Jurkat, Clone E6-1 (cell line): ENCODE measurements at places on chromosomes 4 and X.
A peak's percentile ranks its signal among the peaks of the same experiment; 100 is the strongest.

- DNase-seq, result no peak
These were observed 1.5 kb downstream of the FAM200B start for GRCh38 chr4:15683143-15683495.

- no peak for DNase-seq
These were observed 161.6 kb upstream of the FRMPD4 start for GRCh38 chrX:11976663-11977062.

GRCh38 chrX:122913134-122913533, 270.9 kb upstream of the GRIA3 start:
- no peak for DNase-seq

DNA sequence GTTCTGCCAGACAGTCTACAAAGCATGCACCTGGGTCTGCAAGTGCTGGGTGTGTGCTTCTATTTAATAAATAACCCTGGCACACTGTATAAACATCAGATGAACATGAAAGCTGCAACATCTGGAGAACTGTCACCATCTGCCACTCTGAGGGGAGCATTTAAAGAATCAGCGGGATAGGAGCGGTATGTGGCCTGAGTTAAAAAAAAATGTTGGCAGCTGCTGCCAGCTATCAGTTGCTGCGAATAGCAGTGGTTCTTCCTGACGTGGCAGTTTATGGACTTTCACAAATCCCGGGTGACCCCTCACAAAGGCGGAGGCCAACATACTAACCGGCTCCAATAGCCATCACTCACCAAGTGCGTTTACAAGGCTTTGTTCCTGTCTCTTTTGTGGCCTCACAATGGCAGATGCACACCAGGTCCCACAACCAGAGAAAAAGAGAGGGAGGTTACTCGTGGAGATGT, 95.1 kb downstream of the RASL11B start:
- DNase-seq, result peak; percentile 11

GRCh38 chr4:72031868-72032608, at the start of gene NPFFR2:
NPFFR2 (plus strand) TSS chr4:72032000; CDS start chr4:72128592, 96,592 bp downstream.
- DNase-seq, result no peak

DNA sequence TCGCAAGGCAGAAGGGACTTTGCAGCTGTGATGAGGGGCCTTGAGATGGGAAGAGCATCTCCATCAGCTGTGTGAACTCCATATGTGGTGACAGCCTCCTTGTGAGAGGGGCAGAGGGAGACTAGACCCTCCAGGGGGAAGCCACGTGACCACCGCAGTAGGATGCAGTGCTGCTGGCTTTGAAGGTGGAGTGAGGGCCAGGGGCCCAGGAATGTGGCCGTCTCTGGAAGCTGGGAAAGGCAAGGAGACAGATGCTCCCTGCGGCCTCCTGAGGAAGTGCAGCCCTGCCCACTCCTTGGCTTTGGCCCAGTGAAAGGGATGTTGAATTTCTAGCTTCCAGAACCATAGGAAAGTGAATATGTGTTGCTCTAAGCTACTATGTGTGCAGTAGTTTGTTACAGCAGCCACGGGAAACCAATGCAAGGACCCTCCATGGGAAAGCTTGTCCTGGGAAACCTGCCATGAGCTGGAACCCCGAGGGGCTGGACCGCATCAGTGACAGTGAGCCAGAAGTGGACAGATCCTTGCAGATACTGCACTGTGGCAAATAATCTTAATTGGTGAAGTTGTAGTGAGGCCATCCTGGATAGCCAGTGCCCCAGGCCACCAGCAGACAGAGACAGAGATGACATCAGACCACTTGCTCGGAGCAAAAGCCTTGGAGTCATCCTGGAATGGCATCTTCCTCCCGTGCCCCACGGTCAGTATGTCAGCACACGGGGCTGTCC, 35.4 kb upstream of the SORCS2 start:
- no peak for DNase-seq

DNA sequence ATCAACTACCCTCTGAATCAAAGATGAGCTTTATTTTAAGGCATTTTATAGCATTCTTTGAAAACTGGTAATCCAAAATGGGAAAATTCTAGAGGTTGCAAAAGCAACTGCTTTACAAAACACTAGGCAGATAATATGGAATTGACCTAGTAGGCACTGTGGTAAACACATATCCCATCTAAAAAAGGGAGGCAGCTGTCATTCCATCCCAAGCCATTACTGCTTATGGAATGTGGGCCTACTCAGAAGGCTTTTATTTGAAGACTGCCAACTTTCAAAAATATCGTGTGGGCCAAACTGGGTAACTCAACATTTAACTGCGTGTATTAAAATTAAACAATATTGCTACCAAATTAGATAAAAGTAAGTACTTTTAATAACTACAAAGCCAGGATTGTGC, 19.3 kb downstream of the UBE2D3 start:
- DNase-seq, result no peak

DNA sequence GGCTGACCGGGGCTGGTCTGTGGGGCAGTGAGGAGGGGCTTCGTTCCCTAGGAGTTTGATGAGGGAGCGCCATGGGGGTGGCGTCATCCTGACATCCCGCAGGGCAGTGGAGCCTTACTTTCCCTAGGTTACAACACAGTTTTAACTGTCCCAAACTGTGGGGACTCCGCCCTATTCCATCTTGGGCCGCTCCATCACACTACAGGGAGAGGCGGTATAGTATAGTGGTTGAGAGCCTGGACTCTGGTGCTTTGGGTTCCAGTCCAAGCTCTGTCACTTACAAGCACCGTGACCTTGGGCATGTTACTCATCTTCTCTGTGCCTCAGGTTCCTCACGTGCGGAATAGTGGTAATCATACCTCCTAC, 44.2 kb downstream of the ZNF185 start:
- no peak for DNase-seq

DNA sequence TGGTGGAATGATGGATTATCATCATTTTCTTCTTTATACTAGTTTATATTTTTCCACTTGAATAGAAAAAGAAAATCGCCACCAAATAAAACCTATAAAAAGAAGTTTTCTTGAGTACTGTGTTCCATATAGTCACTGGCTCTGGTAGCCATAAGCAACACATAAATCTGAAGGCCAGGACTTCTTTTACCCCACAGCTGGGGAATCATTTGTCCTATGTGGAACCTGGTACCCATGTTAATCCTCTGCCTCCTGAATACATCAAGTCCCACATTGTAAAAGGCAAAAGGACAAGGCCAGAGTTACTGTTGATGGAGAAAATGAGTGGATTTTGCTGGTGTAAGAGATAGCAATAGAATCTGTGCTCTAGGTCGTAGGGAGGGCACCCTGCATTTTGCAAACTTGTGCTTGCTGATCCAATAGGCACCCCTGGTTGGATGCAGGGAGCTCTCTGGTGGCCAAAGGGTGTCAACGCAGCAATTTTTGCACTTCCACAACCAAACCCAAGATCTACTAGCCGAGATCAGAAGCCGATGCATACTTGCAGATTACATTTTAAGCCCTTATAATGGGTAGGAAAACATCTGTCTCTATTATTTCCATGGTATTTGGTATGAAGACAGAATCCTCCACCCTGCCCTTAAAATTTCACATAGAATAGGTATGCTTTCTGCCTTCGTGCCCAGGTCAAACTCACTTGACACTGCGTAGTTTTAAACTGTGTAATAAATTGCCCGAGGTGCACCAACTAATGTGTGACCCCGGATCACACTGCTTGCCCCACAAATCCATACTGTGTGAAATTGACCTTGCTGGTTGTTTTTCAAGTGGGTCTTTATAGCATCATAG, 146.2 kb upstream of the SCML1 start:
- DNase-seq, result peak; percentile 18

GRCh38 chrX:68831405-68832100, 2.7 kb downstream of the EFNB1 start:
- no peak for DNase-seq

DNA sequence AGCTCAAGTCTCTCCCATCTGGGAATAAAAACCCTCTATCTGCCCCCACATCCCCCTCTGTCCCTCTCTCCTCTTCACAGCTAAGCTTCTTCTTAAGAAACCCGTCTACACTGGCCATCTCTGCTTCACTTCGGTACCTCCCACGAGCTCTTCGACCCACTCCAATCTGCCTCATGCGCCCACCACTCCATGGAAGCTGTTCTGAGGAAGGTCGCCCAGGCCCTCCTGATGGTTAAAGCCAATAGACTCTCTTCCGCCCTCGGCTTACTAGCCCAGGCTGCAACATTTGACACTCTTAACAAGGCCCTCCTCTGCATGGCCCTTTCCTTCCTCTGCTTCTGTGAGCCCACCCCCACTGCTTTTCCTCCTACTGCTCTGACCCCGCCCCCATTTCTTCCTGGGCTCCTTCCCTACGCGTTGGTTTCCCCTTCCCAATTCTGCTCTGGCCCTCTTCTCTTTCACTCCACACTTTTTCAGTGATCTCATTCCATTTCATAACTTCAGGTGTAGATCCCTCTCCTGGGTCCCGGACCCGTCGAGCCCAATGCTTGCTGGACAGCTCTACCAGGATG, 11.8 kb downstream of the IQSEC2 start:
- no peak for DNase-seq

DNA sequence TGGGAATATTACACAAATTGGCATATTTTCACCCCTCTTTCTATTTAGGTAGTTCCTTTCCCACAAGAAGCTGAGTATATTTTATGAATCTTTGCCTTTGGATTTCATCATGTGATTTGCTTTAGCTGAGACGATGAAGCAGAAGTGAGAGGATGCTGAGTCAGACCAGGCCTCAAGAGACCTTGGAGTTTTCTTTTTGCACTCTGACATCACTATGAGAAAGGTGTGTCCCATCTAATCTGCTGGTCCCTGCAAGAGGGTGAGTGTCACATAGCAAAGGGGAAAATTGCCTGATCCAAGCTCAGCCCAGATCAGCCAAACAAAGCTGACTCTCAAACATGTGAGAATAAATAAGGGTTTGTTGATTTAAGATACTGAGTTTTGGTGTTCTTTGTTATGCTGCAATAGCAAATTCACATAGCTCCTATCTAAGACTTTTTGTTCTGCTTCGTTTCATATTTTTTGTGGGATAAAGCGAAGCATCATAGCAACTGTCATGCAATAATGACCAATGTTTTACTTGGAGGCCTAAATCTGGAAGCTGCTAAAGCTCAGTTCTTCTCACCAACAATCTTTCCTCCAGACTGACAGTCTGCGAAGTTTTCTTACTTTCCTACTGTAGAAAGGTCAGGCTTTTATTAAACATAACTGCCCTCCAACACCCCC, 176.9 kb downstream of the PDHA2 start:
- no peak for DNase-seq

DNA sequence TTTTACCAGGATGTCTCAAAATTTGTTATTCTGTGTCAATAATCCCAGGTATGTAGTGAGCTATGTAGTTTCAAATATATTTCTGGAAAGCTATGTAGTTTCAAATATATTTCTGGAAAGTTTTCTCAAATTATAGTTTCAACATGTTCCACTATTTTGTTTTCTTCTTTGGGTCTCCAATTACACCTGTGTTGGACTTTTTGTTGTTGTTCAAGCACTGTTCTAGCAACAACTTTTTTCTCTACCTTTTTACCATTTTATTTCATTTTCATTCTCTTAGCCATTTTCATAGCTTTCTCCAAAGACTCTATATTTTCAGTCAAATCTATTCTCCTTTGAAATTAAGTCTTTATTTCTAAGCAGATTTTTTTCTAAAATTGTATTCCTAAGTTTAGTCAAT, 88.4 kb downstream of the LCORL start:
- DNase-seq, result no peak

DNA sequence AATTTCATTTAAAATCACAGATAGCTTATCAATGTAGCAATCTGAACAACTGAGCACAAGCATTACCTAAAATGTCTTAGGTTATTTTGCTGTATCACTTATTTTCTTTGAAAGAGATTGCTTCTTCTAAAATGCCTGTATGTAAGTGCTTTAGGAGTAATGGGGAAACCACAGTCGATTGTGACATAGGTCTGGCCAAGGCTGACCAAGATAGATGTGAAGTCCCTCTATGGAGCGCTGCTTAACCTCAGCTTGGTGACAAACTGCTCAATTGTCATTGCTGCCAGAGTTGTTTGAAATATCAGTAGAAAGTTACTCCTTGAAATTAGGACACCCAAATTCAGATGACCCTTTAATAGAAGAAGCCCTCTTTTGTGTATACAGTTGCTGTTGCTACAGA, 401.9 kb upstream of the NDST4 start:
- DNase-seq, result no peak

DNA sequence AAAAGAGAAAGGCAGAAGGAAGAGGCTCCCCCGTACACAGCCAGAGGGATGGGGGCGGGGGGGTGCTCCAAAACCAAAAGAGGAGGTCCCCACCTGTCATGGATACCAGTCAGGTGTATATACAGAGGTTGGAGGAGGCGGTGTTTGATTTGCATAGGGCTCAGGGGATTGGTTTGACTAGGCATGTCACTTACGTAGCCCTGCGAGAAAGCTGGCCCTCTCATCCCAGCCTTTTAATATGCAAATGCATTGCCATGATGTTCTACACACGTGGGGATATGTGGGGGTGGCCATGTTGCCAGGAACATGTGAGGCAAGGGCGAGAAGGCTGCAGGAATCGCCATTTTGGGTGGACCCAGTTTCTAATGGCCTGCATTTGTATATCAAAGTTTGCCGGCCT, 38.6 kb downstream of the TMEM150C start:
- DNase-seq, result no peak

GRCh38 chrX:2502668-2503519, 2.1 kb upstream of the DHRSX start:
- DNase-seq, result no peak

GRCh38 chrX:120791013-120791643, 84.5 kb downstream of the CT47B1 start:
- DNase-seq, result no peak

GRCh38 chr4:2965262-2965661, 1.9 kb downstream of the GRK4 start:
- DNase-seq, result no peak

- DNase-seq, result no peak
These were observed 6.0 kb upstream of the WFS1 start for GRCh38 chr4:6263526-6264224.

- no peak for DNase-seq
These were observed 2086.5 kb upstream of the TENM3 start for GRCh38 chr4:180156684-180157083.

GRCh38 chrX:43283187-43283586, 372.9 kb upstream of the MAOA start:
- no peak for DNase-seq
